Cortex of kidney (tissue), 1 donor: ENCODE measurements at places on chromosomes 3 and 15.

DNA sequence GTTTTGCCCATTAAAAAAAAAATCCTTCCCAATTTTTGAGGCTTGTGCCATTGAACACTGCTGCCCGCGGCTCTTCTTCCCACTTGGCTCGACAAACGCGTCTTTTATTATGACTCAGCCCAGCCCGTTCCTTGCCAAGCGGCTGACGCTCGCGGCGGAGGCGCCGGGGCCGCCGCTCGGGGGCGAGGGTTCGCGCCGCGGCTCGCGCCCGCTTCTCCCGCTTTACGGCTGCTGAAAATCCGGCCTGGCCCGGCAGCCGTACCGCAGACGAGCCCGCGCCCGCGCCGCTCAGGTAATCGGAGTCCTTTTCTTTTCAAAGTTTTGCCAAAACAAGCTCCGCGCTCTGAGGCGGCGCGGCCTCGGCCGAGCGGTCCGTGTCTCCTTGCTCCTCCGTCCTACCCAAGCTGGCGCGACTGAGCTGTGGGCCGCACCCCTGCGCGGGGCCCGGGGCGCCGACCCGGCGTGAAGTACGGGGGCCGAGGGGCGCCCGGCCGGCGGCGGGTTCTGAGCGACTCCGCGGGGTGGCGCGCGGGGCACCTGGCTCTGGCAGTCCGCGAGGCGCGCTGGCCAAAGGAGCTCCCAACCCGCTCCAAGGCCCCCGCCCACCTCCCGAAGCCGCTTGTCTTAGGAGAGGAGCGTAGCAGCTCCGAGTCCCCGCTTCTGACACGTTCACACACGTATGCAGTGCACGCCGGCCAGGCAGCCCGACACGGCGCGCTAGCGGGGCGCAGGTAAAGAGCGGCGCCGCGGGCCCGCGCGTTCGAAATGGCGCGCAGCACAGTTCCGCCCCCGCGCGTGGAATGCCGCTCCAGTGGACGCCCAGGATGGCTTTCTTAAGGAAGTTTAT, 418.2 kb upstream of the NAALADL2 start:
- peak; percentile 79 for DNase-seq

- no peak for DNase-seq
These were observed 450.1 kb upstream of the CFAP20DC start for GRCh38 chr3:59499954-59500353.

DNA sequence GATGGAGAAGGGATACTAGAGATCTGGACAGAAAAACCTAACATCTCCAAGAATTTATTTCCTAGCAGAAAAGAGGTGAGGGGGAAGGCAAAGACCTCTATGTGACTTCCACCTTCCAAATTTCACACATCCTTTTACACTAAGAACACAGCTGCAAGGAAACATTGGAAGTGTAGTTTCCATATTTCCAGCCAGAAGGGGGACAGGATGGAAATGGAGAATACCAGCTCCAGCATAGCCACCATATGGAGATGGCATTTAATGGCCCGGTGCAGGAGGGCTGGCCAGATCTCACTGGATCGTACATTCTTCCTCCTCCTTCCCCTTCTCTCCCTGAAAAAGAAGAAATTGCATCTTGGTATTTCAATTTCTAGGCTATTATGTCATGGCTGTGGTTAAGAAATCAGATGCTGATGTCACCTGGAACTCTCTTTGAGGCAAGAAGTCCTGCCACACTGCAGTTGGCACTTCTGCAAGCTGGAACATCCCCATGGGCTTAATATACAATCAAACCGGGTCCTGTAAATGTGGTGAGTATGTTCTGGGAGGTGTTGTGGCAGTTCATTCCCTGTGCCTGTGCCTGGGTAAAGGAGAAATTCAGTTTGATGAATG, 36.9 kb upstream of the TF start:
- DNase-seq: no peak

DNA sequence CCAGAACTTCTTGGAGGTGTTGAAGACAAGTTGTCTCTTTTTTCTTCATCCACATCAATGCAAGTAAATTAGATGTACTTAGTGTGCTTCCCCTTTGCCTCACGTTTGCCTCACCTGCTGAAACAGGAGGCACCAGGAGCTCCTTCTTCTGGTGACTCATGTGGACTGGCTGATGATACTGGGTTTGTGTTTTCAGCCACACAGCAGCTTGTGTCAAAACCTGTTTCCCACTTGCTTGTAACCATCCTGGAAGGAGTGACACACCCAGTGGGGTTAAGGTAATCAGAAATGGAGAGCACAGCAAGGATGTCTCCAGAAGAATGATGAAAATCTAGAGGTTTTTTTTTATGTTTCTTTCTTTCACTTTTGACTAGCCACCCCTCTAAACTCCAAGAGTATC, 143.3 kb upstream of the RBMS3 start:
- DNase-seq: no peak

DNA sequence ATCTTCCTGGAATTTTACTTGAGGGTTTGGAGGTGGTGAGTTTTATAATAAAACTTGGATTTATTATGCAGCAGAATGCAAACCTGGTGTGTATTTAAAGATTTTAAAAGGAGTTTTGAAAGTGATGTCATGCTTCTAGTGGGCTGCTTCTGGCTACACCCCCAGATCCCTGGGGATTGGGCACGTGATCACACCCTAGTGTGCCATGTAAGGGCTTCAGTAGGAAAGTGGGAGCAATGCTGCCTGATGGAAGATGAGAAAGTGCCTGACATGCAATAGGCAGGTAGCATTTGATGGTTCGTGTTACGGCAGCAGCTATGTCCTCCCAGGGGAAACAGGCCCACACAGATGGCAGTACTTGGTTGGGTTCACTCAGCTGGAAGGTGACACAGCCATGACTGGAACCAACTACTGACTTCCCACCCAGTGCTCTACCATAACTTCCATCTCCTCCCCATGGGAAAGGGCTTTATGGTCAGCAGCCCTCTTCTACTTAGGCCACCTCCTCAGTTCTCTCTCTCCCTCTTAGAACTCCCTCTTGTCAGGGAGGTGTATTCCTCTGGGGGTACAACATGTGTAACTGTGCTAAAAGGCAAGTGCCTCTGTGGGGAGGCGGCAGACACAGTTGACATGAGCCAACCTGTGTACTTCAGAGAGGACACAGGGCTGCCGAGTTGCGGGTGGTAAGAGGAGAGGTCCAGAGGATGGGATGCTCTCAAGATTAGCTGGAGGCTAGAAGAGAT, 5.6 kb downstream of the ITPKA start:
- no peak for DNase-seq

DNA sequence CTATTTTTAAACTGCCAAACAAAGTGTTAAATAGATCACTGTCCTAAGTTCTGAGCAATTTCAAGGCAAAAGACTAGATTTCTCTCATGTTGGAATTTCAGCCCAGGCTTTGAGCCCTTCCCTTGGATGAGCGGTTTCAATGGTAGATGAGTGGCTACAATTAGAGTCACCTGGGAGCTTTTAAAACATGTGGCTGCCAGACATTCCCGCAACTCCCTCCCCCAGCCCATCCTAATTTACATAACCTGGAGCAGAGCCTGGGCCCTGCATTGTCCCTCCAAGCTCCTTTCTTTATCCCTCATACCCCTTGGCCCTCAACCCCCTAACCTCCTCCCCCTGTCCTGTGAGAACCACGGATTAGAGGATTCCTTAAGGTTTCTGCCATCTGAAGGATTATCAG, 357.5 kb upstream of the UMPS start:
- no peak for DNase-seq

DNA sequence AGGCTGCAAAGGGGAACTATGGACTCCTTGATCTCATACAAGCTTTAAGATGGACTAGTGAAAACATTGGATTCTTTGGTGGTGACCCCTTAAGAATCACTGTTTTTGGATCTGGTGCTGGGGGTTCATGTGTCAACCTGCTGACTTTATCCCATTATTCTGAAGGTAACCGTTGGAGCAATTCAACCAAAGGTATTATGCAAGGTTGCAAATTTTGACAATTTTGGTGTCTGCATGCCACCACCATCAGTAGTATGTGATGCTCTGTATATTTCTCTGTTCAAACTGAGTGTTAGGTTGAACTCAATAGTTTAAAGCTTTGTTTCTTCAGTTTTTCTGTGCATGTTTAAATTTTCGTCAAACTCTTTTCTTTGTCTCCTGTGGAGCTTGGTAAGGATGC, 583.8 kb upstream of the NAALADL2 start:
- DNase-seq: no peak

DNA sequence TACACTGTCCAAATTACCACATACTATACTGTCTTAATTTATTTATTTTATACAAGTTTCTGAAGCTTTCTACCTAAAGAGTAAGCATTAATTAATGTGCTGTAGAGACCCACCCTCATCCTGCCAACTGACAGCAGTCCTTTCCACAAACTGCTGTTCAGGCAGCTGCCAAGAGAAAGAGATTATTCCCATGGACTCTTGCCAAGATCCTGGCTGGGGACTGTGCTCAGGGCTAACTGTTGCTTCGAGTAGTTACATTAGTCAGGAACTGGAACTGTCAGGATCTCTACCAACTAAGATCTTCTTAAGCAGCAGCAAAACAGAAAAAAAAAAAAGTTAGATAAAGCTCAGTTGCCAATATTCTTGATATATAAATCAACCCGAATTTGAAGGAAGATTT, 398.8 kb downstream of the MECOM start:
- DNase-seq: no peak
